Fibroblast of skin of right biceps (primary cell): ENCODE measurements at places on chromosomes 11 and 22.
A peak's percentile ranks its signal among the peaks of the same experiment; 100 is the strongest.

GRCh38 chr11:45723397-45723796 is 58.0 kb upstream of the CHST1 start:
- no peak for DNase-seq

DNA sequence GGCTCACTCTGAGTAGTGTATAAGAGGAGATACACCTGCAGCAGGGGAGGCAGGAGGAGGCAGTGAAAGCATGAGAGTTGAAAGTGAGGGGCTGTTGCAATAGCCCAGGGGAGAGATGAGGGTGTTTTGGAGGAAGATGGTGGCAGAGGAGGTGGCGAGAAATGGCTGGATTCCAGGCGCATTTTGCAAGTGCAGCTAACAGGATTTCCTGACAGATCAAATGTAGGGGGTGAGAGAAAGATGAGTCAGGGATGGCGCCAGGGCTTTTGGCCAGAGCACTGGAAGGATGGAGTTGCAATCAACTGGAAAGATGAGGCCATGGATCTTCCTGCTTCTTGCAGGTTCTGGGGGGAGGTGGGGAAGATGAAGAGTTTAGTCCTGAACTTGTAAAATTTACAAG is 16.8 kb upstream of the TSPAN18 start:
- DNase-seq = peak; percentile 67

GRCh38 chr11:68798221-68798813 is 43.4 kb downstream of the CPT1A start:
- no peak for DNase-seq

- DNase-seq = peak; percentile 62
These were observed 2.1 kb downstream of the LRP5 start for GRCh38 chr11:68314203-68315170.

DNA sequence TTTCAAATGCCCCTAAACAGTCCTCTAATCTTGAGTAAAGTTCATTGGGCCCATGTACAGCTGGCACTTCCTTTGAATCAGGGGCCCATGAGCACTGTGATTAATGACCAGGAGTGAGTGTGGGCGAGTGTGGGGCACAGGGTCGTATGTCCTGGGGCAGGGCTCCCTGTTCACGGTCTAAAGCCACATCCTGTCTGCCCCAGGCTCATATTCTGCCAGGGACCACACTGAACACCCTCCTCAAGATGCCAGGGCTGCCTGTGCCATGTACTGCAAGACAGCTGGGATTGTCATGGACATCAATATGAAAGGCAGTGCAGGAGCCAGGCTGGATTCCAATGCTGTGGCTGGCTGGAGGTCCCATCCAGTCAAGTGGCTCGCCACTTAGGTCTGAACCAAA is 130.5 kb downstream of the KIRREL3 start:
- no peak for DNase-seq

- peak; percentile 17 for DNase-seq
These were observed 3.4 kb downstream of the SCGB1D4 start for GRCh38 chr11:62295504-62295903.

DNA sequence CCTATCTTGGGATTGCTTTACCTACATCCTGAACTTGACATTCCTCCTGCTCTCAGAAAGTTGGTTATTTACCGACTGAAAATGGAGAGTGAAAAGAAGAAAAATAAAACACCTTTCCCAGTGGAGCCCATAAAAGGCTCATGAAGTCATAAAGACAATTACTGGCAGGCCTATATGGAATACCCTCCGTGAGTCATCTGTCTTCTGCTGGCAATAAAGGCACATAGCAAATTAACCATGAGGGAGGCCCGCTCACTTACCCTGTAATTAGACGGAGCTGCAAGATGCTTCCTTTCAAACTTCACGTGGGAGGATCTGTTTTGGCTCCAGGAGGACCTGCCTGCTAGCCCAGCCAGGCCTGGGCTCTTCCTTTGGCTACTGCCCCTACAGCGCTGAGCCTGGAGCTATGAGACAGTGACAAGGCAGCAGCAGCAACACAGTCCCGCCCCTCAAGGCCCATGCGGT is 540.4 kb downstream of the BUD13 start:
- DNase-seq = peak; percentile 40

DNA sequence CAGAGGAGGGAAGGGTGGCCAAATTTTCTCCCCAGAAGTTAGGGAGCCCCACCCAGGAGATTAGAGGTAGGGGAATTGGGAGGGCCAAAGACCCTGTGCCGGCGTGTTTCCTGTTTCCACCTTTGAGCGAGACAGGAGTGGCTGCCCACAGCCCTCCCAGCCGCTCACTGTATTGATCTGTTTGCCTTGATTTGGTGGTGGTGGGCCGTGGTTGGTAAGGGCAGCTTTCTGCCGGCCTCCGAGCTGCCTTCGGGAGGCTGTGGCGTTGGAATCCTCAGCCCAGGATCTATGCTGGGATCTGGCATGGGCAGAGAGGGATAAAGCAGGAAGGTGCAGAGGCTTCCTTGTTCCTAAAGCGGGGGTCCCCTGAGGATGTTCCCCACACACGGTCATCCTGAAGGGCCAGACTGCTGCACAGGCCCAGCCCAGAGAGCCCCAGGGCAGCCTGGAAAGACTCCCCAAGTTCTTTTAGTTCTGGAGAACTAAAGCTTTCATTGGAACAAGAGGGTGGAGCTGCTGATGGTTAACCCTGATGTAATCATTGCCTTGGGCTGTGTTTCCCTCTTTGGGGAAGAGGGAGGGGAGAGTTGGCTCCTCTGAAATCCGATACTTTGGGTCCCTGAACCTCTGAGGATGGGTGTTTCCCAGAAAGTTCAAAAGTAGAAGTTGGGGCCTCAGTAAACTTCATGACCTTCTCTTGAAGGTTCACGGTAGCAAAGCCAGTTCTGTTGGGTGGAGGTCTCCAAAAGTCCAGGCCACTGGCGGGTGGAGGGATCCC is 7.2 kb downstream of the FAM83F start:
- DNase-seq = no peak
